ENCODE measurements at places on chromosomes 3 and 15.
A peak's percentile ranks its signal among the peaks of the same experiment; 100 is the strongest.

DNA sequence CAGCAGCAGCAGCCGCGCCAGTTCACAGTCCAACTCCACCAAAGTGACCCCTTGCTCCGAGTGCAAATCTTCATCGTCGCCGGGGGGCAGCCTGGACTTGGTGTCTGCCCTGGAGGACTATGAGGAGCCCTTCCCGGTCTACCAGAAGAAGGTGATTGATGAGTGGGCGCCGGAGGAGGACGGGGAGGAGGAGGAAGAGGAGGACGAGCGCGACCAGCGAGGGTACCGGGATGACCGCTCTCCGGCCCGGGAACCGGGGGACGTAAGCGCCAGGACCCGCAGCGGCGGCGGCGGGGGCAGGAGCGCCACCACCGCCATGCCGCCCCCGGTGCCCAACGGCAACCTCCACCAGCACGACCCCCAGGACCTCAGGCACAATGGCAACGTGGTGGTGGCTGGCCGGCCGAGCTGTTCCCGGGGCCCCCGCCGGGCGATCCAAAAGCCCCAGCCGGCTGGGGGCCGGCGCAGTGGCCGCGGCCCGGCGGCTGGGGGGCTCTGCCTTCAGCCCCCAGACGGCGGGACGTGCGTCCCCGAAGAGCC lies 224.1 kb upstream of the IL12A start:
- no peak for DNase-seq

- DNase-seq: no peak
Observed at GRCh38 chr3:46453526-46454208, 11.0 kb downstream of the LTF start.

DNA sequence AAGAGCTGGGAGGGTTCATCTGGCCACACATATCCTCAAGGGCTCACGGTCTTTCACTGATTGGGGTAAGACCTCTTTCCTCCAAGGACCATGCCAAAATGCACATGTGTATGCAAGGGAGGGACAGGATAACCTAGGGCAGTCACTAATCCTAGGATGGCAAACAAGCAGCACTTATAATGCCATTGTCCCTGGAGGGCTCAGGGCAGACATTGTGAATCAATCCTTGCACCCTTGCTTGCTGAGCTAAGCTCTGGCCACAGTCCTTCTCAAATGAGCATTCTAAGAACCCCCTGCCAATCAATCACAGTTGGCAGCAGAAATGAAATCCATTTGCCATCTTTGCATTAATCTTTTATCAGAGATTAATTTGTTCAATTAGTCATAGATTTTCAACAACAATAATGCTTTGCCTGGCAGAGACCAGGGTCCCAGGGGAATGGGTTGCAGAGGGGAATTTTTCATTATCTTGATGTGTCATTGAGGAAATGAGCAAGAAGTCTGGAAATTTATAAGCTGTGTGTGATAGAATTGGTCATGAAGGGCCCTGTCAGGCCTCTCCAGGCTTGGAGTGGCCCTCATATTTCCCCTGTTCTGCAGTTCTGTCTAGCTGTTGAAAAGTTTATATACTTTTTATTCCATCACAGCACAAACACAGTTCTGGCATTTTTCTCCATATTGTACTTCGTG lies 57.2 kb upstream of the KY start:
- DNase-seq: no peak

GRCh38 chr3:156635034-156635433 lies 39.4 kb upstream of the TIPARP start:
- no peak for DNase-seq

GRCh38 chr3:39990532-39990931 lies 181.1 kb downstream of the MYRIP start:
- DNase-seq: no peak

DNA sequence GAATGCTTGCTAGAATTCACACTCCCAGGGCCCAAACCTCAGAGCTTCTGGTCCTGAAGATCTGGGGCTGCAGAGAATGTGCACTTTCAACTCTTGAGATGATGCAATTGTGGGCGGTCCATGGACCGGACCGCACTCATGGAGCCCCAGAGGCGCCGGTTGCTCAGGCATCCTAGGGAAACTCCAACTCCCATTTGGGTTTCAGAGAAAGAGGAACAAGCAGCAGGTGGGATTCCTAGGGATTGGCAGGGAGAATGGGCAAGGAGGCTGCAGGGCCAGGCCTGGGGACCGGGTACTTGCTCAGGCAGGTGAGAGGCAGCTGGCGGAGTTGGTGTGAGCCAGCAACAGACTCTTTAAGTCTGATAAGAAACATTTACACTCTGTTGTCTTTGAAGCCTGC lies 3.5 kb downstream of the NOX5 start:
- DNase-seq: no peak

DNA sequence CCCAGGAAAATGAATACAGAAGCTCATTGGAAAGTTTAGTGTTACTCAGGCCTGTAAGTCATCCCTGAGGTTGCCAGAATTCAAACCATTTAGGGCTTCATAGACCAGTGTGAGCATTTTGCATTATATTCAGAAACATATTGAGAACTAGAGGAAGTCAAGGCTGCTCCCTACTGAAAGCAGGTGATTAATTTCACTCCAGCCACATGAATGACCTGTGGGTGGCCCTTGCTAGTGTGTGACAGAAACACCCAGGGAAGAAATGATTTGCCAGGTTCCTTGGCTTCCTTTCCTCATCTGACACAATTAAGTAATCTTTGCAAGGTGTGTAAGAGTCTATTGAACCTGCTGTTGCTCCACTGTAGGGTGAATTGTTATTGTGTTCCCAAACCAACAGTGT lies 61.8 kb downstream of the GAP43 start:
- no peak for DNase-seq

DNA sequence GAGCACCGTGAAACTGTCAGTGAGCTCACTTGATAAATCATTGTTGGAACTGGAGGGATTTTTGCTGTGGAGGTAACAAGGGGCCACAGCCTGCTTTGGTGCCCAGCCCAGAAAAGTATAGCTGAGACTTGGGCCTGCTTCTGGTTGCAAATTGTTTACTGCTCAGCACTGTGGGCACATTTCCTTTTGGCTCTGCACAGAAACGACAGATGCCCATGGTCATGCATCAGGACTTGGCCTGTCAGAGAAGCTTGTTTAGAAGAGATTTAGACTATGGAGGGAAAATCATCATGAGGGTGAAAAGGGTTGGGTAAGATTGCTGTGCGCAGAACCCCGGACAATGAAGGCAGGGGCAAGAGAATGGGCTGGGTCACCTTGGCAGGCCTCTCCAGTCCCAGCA lies 286.1 kb upstream of the CTNNB1 start:
- no peak for DNase-seq

DNA sequence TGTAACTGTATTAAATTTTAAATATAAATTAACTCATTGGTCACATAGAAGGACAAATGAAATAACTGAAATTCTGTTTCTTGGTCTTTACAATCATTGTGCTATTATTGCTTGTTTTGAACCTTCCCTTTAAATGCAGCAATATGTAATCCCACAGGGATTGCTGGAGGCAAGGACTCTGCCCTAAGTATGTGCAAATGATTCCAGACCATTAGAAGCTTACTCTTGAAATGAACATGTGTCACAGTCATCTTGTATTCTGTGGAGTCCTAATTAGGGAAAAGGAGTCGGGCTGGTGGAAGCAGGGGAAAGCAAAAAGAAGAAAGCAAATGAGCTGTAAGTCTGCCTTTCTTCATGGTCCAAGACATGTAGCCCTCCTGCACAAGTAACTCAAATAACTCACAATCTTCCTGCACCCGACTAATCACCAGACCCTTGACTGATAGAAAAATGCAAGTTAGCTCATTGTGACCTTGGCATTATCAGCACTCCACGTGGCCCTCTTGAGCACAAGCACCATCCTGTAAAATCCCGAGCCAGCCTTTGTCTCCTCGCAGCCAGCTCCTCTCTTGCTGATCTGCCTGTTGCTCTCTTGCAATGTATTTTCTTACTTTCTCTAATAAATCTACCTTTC lies 2.3 kb upstream of the TMPRSS7 start:
- no peak for DNase-seq

- no peak for DNase-seq
Observed at GRCh38 chr15:83980637-83981036, 254.9 kb upstream of the GOLGA6L4 start.

DNA sequence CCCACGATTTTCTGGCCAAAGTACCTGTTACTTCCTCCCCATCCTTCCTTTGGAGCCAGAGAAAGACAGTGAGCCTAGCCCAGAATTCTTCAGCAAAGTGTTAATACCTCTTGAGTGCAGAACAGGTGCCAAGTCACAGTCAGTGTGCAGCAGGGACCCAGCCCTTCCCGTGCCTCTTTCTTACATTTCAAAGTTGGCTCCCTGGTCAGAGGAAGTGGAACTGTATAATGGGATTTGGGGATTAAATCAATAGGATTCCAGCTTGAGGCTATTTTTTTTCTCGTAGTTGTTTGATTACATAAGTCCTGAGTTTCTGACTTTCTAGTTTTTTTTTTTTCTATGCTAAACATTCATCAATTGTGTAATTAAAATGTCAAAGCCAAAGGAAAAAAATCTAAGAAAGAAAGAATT lies 52.6 kb upstream of the ABHD10 start:
- no peak for DNase-seq

GRCh38 chr3:124497487-124497886 lies 232.8 kb upstream of the UMPS start:
- no peak for DNase-seq

GRCh38 chr3:25424614-25425013 lies 3.4 kb upstream of the RARB start:
- no peak for DNase-seq

DNA sequence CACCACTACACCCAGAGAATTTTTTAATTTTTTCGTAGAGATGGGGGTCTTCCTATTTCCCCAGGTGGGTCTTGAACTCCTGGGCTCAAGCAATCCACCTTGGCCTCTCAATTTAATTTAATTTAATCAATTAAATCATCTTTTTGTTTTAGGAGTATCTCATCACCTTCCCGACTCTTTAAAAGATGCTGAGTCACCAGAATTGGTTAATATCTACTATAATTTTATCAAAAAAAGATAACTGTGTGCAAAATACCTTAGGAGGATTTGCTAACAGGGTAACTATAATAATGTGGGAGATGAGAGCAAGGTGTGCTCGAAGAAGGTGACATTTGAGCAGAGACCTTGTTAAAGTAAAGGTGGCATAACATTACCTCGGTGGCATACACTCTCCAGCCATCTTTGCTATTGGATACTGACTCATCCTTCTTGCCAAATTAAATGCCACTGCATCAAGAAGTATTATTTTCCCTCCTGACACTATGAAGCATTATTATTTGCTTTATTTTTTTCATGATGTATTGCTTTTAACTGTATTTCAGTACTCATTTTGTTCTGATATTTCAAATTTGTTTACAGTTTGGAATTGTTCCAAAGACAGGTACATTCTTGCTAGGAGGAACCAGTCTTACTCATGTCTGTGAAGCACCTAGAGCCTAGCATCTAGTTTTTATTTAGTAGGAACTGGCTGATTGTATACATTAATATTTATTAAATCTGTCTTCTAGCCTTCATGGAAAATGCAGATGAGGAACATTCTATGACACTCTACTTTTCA lies 200.7 kb downstream of the MBNL1 start:
- DNase-seq: no peak

GRCh38 chr3:157786211-157786610 lies 283.0 kb upstream of the VEPH1 start:
- DNase-seq: no peak

DNA sequence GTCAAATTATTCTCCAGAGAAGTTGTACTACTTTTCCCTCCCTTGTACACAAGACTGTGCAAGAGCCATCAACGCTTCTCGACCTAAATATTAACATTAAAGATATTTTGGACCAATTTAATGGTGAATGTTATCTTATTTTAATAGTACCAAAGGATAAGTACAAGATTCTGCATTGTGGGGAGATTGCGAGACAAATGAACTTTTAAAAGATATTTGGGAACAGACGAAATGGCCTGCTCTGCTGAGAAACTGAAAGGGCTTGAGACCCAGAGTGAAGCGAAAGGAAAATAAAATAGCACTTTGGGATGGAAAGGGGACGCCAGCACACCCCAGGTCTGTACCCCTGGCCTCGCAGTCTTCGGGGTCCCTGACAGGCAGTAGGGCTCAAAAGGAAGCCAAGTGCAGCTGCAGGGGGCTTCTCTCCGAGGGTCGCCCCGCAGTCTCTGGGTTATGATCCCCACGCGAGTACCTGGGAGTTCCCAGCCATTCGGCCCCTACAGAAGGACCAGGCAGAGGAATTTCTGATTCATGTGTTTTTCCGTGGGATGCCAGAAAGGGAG lies 97.6 kb upstream of the VGLL3 start:
- DNase-seq: no peak

- DNase-seq: no peak
Observed at GRCh38 chr15:83462026-83462425, 14.9 kb downstream of the SH3GL3 start.

DNA sequence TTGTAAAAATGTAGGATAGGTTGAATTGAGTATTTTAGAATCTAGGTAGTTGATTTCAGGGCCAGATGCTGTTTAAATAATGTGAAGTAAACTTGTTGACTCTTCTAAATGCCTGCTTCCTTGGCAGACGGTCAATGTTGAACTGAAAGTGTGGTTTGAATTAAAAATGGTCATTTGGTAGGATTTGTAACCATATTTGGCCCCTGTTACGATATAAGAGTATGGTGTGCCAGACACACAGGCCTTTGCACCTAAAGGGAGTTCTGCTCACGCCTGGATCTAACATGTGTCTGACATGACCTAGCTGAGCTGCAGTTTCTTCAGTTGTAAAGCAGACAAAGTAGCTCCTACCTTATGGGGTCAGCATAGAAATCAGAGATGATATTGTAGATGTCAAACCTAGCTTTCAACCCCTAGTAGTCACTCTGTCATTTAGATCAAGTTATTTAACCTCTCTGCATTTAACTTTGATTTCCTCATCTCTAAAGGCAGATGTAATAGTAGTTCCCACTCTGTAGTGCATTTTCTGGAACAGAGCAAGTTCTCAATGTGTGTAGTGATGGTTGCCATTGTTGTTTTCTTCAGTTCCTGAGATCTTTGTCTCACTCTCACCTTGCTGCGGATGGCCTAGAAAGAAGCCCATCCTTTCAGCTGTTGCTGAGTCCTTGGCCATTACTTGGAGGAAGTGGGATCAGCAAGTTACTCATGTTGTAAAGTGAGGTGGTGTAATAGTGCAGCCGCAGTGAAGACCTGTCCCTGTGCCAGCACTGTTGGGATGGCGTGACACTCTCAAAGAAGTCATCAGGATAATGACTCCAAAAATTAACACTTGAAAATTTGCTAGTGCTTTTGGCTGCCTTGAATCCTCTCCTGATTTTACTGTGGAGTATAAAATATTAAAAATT lies 90.2 kb downstream of the GHSR start:
- DNase-seq: no peak

- no peak for DNase-seq
Observed at GRCh38 chr15:49023354-49023753, 22.9 kb downstream of the SECISBP2L start.

- peak; percentile 92 for DNase-seq
Observed at GRCh38 chr3:13479582-13480339, at the start of gene HDAC11. Gene HDAC11 (plus strand): TSS chr3:13480306. CDS start chr3:13480348, 42 bp downstream.

Data from stimulated activated CD8-positive, alpha-beta memory T cell treated with anti-CD3 and anti-CD28 coated beads, Interleukin-7, amount 100 ng/mL, for 4 hours (primary cell).